ENCODE measurements at places on chromosomes 11 and 22. TPM values are rescaled to one million over a fixed set of nuclear protein-coding genes. Genes with fewer than 3 reads are reported as not detected.

NCF4 gene
- not detected for total RNA-seq

DNA sequence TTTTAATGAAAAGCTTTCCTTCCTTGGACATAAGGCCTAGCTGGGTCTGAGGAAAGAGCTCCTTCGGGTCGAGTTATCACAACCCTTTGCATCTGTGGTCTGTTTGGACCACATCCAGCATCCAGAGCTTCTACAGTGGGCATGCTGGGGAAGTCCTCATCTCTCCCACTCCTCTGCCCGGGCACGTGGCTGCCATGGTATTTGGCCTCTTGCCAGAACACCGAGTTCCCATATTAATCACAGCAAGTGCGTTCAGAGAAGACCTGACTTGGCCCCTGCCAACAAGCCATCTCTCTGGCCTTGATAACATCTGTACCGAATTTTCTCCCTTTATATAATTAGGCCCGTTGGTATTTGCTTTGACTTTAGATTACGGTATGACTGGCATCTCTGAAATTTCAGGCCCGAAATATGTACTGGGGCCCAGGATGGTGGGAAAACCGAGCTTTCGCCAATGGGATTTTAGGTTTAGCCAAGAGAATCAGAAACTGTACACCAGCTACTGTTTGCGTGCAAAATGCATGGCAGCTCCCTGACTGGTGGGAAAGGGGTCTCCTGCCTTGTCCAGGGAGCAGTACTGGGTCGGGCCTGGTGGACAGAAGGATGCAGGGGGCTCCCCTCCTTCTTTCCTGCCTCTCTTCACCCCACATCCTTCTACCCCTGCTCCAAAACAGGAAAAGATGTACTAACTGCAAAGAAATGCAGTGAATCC lies 90.0 kb downstream of the MICAL2 start:
- peak; percentile 71 for DNase-seq

MPZL2 gene
- not detected for total RNA-seq

- no peak for DNase-seq
These were observed 14.0 kb downstream of the RAB36 start for GRCh38 chr22:23159291-23159630.

DNA sequence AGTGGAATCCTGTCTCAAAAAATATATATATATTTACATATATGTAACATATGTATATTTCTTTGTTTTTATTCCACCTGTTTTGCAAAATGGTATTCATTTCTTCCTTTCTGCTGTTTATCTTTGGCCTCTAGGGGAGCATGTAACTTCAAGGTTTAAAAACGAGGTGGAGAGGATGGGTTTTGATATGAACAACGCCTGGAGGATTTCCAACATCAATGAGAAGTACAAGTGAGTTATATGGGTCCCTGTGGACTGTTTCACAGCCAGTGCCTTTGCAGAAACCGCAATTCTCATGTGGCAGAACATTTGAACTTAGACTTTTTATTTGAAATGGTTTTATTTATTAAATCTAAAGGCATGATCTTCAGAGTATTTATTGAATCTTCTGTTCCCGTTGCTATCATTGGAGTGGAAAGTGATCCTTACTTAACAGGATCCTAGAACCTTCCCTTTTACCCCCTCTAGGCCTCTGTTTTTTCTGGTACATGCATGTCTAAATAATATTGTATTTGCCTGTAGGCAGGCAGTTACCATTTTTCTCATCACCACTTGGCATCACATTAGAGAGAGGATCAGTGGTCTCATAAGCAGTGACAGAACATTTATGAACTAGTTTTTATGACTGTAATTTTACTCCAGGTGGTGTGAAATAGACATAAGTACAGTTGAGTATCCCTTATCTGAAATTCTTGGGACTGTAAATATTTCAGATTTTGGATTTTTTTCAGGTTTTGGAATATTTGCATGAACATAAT lies 81.5 kb upstream of the HORMAD2 start:
- peak; percentile 28 for DNase-seq

DNA sequence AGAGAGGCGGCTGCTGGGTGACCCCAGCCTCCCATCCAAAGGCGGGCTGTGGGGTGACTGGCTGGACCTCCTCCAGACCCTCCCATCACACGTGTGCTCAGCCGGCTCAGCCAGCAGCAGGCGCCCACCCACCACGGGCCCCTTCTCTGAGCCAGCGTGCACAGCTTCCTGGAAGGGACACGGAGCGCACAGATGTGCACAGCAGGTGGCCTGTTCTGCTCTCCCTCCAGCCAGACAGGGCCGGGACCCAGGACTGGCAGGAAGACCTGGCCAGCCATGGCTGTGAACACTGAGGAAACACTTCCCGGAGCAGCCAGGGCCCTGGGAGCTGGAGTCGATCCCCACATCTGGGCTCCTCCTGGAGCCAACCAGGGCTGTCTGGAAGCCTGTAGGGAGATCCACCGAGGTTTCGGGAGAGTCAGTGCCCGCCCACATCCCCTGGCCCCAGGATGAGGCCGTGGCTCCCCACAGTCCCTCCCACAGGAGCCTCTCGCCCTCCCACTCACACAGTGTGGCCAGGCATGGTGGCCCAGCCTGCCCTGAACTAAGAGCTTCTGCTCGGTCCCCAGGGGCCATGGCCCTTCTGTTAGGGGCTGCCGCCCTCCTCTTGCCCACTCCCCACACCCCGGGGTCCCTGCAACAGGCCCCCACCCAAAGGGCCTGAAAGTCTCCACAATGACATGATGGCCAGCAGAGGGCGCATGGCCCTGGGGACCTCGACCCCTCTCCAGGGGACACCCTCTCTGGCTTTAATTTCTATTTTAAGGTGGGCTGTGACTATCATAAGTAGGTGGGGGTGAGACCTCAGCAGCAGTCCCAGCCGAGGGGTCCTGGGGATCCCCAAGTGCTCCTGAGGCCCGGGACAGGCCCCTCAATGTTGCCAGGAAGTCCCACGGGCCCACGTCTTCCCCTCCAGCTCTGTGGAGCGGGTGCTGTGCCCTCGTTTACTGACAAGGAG lies 90.6 kb upstream of the FGF3 start:
- DNase-seq: no peak

GRCh38 chr11:73186294-73186850 lies 31.7 kb upstream of the P2RY2 start:
- no peak for DNase-seq

All from LHCN-M2 (cell line).